ENCODE measurements at places on chromosomes 1 and 21. TPM values are rescaled to one million over a fixed set of nuclear protein-coding genes. Genes with fewer than 3 reads are reported as not detected.

The ATP1A4 gene
- not detected for total RNA-seq

The CBR3 gene
- 1.3 TPM for total RNA-seq

The FCN3 gene
- total RNA-seq, result not detected

The ILF2 gene
- 348 TPM for total RNA-seq

The CELA3A gene
- not detected for total RNA-seq

The TTC24 gene
- not detected for total RNA-seq

The FRRS1 gene
- 7.4 TPM for total RNA-seq

The ERG gene
- not detected for total RNA-seq

The AKNAD1 gene
- total RNA-seq, result 7.2 TPM

The TP73 gene
- total RNA-seq, result 0.82 TPM

The SMCP gene
- total RNA-seq, result not detected

The RAB3B gene
- 0.05 TPM for total RNA-seq

The ST6GALNAC5 gene
- total RNA-seq, result 2.1 TPM

The SYNC gene
- 1.1 TPM for total RNA-seq

The CLCA2 gene
- 87.8 TPM for total RNA-seq

The HSPA6 gene
- total RNA-seq, result 0.52 TPM

The GRIK3 gene
- not detected for total RNA-seq

The TMEM82 gene
- not detected for total RNA-seq

The SPRR3 gene
- total RNA-seq, result not detected

The NHLH1 gene
- total RNA-seq, result 0.20 TPM

The IKBKE gene
- 7.1 TPM for total RNA-seq

The KCNJ9 gene
- 0.07 TPM for total RNA-seq

The CCDC185 gene
- total RNA-seq, result not detected

The NBPF6 gene
- not detected for total RNA-seq

The PLA2G2A gene
- not detected for total RNA-seq

The CRTC2 gene
- 55.1 TPM for total RNA-seq

The PRKAA2 gene
- 1.0 TPM for total RNA-seq

The FCGR3B gene
- not detected for total RNA-seq

The CDA gene
- total RNA-seq, result not detected
